ENCODE measurements at places on chromosomes 5 and 9.

DNA sequence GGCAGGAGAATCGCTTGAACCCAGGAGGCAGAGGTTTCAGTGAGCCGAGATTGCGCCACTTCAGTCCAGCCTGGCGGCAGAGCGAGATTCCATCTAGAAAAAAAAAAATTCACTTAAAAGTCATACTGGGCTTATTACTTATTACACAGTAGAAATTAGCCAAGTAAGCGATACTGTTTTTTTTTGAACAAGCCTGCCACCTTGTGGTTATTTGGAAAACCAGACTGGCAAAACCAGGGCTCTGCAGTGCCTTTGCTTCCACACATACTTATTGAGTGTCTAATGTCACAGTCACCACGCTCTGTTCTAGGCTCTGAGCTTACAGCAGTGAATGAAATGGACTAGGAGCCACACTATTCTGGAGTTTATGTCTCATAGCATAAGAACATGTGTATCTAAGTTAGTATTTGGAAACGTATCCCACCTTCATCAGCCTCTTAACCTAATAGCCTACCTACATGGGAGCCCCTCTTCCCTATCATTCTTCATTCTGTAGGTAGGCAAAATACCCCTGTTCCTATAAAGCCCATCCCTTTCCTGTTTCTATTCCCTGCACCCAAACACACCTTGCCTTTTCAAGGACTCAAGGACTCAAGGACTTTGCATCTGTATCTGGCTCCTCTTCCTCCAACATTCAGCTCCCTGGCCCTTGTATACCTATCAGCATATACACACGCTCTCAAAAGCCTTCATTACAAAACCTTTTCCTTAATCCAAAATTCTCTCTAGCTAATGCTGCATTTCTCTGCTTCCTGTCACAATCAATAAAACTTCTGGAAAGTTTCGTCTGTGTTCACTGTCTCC, 13.9 kb upstream of the BASP1 start:
- DNase-seq = peak; percentile 65

- DNase-seq = no peak
These were observed 272.8 kb downstream of the CWC27 start for GRCh38 chr5:65041296-65042158.

GRCh38 chr5:6183391-6184390, 194.7 kb downstream of the MED10 start:
- no peak for DNase-seq

GRCh38 chr9:20783057-20784038, 99.3 kb downstream of the FOCAD start:
- no peak for DNase-seq

DNA sequence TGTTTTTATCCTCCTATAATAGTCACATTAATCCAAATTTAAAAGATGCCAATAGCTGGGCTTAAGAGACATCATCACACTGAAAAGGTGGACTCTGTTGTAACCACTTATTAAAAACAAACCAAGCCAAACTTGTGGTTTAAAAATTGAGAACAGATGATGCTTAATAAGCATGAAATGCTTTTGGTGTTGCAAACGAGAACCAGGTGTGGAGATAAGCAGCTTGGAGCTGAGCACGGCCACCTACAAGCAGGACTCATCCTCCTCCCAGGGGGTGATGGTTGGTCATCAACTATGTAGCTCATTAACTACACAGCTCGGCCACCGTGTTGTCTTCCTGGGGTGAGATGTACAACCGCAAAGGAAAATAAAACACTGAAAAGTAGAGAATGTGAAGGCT, 154.4 kb downstream of the NPR3 start:
- DNase-seq = no peak
